ENCODE measurements at places on chromosomes 12 and 14. TPM values are rescaled to one million over a fixed set of nuclear protein-coding genes. Genes with fewer than 3 reads are reported as not detected.

Gene RPL41
- total RNA-seq: 5,452 TPM

DNA sequence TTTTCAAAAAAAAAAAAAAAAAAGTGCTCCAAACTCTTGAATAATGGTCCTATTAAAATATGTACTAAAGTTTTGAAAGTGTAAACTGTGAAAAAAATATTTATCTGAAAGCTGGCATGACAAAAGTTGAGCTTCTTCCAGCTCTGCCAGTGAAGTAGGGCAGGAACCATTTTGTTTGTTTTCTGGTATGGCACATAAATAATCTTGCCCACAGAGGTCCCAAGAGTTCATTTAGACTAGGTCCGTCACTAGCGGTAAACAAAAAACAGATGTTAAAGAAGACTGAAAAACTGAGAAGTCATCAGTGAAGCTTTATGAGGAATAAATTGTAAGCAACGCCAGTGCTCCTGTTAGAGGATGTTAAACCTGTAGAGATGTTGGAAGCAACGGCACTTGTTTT is 7.0 kb downstream of the ERP27 start:
- DNase-seq: no peak

GRCh38 chr14:33693237-33693636 is 257.6 kb downstream of the EGLN3 start:
- DNase-seq: no peak

Gene RPS26
- total RNA-seq: 29.7 TPM

Gene KERA
- total RNA-seq: not detected

Gene CPM
- 3.0 TPM for total RNA-seq

- DNase-seq: no peak
Measured at GRCh38 chr14:72932893-72933292, 6.6 kb downstream of the DCAF4 start.

GRCh38 chr12:74292351-74293194 is 245.1 kb upstream of the ATXN7L3B start:
- no peak for DNase-seq

- no peak for DNase-seq
Measured at GRCh38 chr12:15858353-15858752, 23.8 kb upstream of the STRAP start.

Gene NOVA1
- total RNA-seq: not detected

- peak; percentile 78 for DNase-seq
Measured at GRCh38 chr12:44848703-44849085, 27.4 kb downstream of the NELL2 start.

- no peak for DNase-seq
Measured at GRCh38 chr12:40313928-40314327, 89.1 kb downstream of the LRRK2 start.

- no peak for DNase-seq
Measured at GRCh38 chr12:120228041-120228290, 27.1 kb upstream of the RPLP0 start.

DNA sequence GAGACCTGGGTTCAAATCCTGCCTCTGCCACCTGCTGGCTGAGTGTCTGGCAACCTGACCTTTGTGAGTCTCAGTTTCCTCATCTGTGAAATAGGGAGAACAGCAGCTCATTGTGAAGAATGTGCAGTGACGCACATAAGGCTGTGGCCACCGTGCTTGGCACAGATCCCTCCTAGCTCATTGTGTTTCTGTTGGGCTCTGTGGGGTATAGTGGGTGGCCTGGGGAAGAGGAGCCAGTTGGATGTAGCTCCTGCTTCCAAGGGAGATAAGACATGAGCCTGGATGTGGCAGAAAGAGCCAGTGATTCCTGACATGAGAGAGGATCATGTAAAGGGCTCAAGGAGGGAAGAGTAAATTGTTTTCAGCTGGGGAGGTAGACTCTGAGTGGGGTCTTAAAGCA is 120.0 kb downstream of the ESRRB start:
- no peak for DNase-seq

DNA sequence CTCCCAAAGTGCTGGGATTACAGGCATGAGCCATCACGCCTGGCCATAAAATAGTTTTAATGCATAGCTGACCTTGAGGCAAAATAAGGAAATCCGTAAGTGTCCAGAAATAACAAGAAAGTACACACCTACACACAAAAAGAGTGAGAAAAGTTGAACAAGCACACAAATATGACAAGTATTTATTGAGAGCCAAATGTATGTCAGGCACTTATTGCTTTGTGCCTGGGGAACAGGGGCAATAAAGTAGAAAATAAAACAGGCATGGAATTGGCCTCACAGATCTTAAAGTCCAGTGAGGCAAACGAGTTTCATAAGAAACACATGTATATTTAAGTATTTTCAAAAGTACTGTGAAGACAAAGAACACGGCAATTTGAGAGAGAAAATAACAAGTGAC is 103.7 kb downstream of the ERGIC2 start:
- no peak for DNase-seq

Gene PIWIL1
- not detected for total RNA-seq

Gene ALX1
- not detected for total RNA-seq

- no peak for DNase-seq
Measured at GRCh38 chr12:108914121-108914531, 34.2 kb downstream of the DAO start.

Gene DBX2
- total RNA-seq: not detected

DNA sequence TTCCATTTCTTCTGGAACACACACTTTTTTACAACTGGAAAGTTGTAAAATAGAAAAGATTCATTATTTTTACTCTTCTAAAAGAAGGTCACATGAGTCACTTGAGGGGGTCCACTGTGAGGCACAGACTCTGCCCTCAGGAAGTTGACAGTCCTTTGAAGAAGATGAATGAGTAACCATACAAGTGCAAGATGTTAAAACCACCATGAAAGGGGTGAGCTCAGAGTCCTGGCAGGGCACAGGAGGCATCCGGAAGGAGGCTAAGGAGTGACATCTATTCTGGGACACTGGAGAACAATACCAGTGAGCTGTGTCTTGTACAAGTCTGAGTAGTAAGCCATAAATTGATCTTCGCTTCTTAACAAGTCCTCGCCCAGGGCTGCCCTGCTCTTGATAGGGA is 126.0 kb upstream of the FRMD6 start:
- DNase-seq: no peak

Gene GPR84
- not detected for total RNA-seq

GRCh38 chr14:99521176-99522024 is 40.2 kb downstream of the CCNK start:
- DNase-seq: no peak

DNA sequence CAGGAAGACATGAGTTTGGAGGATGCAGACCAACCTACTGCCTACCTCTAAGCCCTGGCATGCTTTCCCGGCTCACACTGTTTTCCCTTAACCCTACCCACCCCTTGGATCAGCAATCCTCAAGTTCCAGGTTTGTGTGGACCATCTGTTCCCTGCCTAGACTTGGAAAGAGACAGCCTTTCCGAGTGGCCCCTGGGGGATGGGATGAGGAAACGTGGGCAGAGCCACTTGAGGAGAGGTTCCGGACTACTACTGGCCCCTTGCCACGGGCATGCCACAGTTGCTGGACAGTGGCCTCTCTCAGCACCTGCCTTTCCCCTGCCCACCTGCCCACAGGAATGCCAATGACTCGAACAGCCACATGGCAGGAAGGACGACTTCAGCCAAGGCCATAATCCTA is 135.9 kb downstream of the SLC15A4 start:
- DNase-seq: no peak

DNA sequence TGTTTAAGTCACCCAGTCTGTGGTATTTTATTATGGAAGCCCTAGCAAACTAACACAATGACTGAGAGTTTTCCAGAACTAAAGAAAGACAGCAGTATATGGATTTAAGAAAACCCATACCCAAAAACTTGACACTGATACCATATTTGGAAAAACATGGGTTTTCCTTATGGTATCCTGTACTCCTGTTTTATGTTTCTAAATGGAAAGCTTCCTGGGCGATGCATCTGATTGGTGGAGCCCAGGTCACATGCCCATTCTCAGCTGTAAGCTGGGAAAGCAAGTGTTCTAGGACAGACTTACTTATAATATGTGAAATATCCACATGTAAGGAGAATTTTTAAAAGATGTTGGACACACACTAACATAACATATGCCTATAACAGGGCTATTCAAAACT is 4.5 kb upstream of the RNASE4 start:
- peak; percentile 42 for DNase-seq

Gene ANO4
- total RNA-seq: not detected

DNA sequence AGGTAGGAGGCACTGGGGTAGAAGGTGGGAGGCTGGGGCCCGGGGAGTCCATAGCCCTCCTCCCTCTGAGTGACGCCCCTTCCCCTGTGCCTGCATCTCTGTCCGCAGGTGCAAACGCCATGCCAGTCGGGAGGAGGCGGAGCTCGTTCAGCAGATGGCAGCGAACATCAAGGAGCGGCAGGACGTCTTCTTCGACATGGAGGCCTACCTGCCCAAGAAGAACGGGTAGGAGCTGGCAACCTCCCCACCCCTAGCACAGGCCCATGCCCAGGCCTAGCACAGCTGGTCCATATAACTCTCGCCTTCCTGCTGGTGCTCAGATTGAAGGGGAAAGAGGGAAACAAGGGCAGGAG is 35.6 kb downstream of the TMEM120B start:
- DNase-seq: no peak

DNA sequence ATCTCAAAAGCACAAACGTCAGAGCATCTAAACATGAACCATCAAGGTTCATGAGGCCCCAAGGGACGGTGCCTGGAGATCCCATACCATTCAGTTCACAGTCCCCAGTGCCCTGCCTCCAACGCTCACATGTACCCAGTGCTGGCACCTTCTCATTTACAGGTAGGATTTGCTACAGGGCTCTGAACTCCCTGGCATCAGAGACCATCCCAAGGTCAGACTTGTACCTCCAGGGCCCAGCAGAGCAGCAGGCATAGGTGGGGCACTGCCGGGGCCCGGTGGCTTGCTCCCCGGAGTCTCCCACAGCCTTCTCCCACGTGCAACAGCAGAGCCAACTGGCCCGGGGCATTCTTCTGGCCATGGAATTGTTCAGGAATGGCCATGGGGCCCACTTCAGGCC is 114.8 kb downstream of the BCL11B start:
- no peak for DNase-seq

Gene ERBB3
- 0.98 TPM for total RNA-seq

GRCh38 chr12:47811072-47811396 is 8.7 kb downstream of the HDAC7 start:
- no peak for DNase-seq

GRCh38 chr12:75438059-75438754 is 42.3 kb upstream of the GLIPR1 start:
- peak; percentile 26 for DNase-seq

Gene BMP4
- total RNA-seq: not detected

GRCh38 chr14:84273181-84273580 is 1256.8 kb upstream of the FLRT2 start:
- no peak for DNase-seq

- DNase-seq: no peak
Measured at GRCh38 chr12:65362234-65363031, 84.0 kb downstream of the MSRB3 start.

- DNase-seq: no peak
Measured at GRCh38 chr14:27392153-27392552, 794.3 kb upstream of the NOVA1 start.

DNA sequence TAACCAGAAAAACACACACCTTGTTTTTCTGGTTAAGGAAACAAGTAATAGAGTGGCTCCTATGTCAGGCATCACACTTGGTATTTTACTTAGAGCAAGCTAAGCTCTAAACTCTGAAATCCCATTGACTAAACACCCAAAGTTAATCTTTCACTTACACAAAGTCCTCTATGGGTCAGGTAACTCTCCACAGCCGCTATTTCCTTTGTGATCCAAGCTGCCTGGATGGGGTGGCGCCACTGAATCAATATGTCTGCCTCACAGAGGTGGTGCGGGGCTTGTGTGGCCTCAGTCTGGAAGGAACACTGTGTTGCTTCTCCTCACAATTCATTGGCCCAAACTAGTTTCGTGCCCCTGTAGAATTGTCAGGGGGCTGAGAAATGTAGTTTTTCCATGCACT is 160.0 kb upstream of the E2F7 start:
- no peak for DNase-seq

Gene KRT85
- not detected for total RNA-seq

GRCh38 chr12:87142342-87142741 is 886.2 kb upstream of the MGAT4C start:
- no peak for DNase-seq

DNA sequence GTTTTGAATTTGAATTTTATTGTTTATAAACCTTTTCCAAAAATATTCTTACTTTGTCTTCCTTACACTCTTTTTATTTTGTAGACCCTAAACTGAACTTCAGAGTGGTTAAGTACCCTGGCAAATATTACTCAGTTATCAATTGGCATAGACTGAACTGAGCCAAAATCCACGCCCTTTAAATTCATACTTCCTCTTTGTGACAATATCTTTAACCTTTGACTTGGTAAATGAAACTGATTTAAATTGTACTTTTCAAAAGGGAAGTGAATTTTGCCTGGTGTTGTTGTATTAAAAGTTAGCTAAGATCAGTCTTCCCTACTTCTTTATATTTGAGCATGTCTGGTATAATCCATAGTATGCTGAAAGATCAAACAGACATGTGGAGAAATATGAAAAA is 184.3 kb upstream of the USP15 start:
- no peak for DNase-seq

DNA sequence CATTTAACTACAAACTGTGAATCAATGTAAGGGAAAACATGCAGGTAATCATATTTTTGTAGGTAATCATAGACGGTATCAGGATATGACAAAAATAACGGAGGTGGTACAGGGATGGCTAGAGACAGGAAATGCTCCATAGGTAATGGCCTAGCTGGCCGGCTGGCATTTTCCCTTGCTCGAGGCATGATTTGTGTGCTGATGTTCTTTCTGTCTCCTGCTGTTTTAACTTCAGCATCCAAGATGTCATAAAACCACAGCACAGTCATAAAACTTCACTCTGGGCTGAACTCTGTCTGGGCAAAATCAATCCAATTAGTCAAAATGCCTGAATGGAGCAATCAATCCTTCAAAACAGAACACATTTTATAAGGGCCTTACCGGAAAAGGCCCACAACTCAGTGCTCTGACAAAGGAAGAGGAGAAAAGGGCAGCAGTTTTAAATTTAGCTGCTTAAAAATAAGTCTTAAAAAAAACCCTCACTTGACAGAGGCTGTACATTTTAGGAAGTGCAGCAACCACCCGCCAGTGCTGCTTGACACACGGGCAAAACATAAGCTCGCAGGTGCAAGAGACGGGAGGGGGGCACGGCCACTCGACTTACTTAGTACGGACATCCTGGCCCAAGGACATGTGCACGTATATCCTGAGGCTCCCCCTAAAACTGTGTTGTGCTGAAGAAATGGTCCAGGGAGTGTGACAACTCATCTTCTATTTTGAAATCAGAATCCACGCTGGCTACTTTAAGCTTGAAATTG is 40.5 kb upstream of the GPR68 start:
- no peak for DNase-seq

Gene MYF5
- not detected for total RNA-seq

Gene COCH
- total RNA-seq: 5.8 TPM

DNA sequence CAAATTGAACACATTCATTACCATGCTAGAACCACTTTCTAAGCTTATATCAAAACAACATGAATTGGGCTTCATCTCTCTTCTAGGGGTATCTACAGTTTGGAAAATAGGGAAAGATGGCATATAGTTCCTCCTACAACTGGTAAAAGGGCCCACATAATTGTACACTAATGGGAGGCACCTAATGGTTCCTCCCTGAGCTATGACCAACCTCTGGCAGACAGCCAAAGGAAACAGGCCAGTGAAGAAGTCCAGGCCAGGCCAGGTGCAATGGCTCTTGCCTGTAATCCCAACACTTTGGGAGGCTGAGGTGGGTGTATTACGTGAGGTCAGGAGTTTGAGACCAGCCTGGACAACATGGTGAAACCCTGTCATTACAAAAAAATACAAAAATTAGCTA is 23.2 kb upstream of the APOF start:
- DNase-seq: no peak

Gene MORN3
- 1.1 TPM for total RNA-seq

All from activated CD8-positive, alpha-beta T cell treated with anti-CD3 and anti-CD28 coated beads for 36 hours (primary cell).